ENCODE measurements at places on chromosomes 5 and 9.

- DNase-seq, result no peak
These were observed 356.1 kb downstream of the TMEM167A start for GRCh38 chr5:82721087-82721410.

- DNase-seq, result no peak
These were observed 206.0 kb downstream of the FBXO4 start for GRCh38 chr5:42131081-42131480.

DNA sequence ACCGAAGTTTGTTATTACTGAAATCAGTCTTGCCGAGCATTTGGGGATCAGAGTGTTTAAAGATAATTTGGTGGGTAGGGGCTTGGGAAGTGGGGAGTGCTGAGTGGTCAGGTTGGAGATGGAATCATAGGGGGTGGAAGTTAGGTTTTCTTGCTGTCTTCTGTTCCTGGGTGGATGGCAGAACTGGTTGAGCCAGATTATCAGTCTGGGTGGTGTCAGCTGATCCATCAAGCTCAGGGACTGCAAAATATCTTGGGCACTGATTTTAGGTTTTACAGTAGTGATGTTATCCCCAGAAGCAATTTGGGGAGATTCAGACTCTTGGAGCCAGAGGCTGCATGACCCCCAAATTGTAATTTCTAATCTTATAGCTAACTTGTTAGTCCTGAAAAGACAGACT, 5.4 kb upstream of the ANKRD31 start:
- DNase-seq, result no peak

DNA sequence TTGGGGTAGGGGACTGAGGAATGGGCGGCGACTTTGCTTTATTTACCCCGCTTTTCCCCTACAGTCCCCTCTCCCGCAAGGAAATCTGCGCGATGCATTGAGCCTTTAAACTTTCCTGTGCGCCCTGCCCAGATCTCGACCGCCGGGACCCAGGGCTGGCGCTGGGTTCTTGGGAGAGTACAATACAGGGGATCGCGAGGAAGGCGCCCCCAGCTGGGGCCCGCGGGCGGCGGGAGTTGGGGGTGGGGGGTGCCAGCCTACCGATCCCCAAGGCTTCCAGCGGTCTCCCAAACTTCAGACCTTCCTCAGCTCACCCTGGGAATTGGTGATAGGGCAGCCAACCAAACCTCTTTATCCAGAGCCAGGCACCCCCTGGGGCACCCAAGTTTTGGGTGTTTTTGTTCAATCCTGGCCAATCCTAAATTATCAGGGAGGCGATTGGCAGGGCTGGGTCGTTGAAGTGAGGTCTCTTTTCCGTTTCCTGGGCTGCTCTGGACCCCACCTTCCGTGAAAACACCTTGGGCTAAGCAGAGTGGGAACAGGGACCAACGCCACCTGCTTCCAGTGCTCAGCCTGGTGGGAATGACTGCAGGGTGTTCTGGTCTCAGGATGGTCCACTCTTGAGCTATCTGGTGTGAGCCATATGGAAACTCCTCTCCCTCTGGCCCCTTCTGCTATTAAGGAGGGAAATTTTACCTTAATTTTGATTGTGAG, 51.4 kb upstream of the DAB2IP start:
- DNase-seq, result no peak

DNA sequence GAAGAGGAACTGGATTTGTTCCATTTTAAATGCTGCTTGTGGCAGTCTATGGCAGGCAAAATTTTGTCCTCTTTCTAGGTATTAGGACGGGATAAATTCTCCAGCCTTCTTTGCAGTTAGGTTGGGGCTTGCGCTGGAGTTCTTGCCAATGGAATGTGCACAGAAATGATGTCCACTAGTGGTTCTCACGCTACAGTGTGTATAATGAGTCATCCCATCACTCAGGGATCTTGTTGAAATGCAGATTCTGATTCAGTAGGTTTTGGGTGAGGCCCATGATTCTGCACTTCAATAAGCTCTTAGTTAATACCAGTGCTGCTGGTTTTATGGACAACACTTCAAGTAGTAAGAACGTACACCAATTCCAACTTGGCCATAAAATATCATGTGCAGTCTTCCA, 317.6 kb upstream of the KLF4 start:
- DNase-seq, result no peak

DNA sequence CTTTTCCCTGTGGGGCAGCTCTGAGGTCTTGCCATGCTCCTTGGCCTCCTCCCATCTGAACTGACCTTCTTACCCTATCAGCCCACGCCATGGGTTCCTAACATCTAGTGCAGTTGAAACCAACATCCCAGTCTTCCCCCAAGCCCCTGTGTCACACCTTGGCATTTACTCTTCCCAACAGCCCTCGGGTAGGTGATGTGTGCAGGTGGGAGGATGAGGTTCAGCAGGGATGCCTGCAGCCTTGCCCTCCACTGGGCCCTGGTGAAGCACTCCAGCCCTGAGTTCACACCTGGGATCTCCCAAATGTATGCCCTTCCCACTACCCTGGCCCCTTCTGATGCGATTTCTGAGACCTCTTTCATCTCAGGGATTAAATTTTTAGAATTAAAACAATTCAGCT, 15.5 kb downstream of the IRX2 start:
- DNase-seq, result no peak

DNA sequence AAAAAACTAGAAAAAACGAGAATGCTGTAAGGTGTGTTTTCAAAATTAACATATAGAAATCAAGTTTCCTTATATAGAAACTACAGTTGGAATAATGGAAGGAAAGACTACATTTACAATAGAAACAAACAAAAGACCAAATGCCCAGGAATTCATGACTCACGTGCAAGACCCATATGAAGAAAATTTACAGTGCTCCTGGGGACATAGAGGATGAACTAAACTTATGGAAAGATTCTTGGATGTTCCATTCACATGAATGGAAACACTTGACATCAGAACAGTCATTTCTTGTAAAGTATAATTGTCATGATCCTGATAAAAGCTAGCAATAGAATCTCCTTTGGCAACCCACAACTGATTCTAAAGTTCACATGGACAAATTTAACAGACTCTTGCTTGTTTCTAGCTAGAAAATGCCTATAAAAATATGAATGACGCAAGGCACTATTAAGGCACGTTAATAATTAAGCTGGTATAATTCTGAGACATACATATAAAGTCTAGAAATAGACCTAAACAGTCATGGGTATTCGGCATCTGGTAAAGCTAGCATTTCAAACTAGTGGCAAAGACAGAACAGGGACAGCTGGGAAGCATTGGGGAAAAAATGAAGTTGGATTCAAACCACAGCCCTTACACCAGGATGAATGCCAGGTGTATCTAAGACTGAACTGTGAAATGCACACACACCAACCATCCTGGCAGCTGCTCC, 5.1 kb upstream of the ZFP62 start:
- no peak for DNase-seq

- DNase-seq, result no peak
These were observed 6.6 kb upstream of the CNOT6 start for GRCh38 chr5:180487556-180487955.

DNA sequence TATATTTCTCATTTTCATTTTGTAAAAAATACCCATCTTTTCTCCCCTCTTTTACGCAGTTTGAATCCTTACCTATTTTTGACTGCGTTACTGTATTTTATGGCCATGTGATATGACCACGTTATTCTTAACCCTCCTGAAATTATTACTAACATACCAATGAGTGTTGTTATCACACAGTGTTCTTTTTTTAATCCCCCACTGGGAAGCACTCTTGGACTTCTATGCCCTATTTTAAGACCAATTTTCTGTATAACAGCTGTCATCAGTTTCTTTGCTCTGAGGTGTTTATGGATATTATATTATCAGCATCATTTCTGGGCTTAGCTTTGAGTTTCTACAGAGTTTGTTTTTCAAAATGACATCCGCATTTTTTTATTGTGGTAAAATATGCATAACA, 71.1 kb downstream of the CFAP95 start:
- no peak for DNase-seq

DNA sequence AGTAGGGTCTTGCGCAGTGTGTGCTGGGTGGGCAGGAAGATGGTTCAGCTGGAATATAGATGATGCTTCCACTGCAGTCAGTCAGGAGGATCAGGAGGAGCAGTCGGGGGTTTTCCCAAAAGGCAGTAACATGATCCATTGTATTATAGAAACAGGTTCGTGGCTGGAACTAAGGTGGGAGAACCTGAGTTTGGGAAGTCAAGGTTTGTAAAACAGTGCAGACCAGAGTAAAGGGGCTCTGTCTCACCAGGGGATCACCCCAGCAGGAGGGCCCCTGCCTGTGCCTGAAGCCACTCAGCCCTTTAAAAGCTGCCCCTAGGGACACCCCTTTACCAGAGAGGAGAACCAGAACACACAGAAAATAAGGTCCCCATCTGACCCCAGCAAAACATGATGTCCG, 213.4 kb downstream of the AUH start:
- DNase-seq, result peak; percentile 40

GRCh38 chr9:31799953-31800609, 584.4 kb upstream of the ACO1 start:
- DNase-seq, result peak; percentile 57

DNA sequence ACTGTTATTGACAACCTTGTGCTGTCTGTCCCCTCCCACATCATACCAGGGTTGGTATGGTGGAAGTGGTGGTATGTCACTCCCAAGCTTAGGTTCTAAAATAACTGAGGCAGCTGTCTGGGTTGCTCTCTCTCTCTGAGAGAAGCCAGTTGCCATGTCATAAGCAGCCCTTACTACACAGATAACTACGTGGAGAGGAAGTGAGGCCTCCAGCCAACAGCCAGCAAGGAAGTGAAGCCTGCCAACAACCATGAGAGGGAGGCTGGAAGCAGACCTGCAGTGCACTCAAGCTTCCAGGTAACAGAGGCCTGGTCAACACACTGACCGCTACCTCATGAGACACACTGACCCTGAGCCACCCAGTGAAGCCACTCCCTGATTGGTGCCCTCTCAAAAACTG, 18.6 kb downstream of the CTNNAL1 start:
- peak; percentile 63 for DNase-seq

GRCh38 chr9:130444565-130445221, at the start of gene ASS1:
ASS1 (plus strand) TSS chr9:130444961; CDS start chr9:130452229, 7,268 bp downstream.
- peak; percentile 89 for DNase-seq

GRCh38 chr5:151327585-151327984, 19.8 kb downstream of the SLC36A2 start:
- DNase-seq, result no peak

DNA sequence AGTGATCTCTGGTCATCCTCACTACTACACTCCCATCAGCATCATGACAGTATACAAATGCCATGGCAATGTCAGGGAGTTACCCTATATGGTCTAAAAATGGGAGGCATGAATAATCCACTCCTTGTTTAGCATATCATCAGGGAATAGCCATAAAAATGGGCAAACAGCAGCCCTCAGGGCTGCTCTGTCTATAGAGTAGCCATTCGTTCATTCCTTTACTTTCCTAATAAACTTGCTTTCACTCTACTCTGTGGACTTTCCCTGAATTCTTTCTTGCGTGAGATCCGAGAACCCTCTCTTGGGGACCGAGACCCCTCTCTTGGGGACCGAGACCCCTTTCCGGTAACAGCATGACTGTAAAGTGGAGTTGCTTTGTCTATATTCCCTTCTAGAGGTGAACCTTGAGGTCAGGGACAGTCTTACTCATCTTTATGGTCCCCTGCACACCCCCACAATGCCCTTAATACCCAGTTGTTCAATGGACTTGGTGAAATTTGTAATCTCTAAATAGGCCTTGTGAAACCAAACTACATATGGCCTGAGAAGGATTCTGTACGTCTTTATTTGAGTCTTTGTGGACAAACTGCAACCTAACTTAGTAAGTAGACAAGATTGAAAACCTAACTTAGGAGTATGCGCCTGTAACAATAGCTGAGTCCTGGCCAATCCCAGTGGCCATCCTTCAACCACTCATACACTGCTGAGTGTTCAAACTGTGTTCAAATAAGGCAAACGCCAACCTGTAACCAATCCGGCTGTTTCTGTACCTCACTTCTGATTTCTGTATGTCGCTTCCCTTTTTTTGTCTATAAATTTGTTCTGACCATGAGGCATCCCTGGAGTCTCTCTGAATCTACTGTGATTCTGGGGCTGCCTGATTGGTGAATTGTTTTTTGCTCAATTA, 32.3 kb upstream of the UBTD2 start:
- no peak for DNase-seq

- no peak for DNase-seq
These were observed 2.0 kb downstream of the ANKHD1 start for GRCh38 chr5:140403613-140404012.

DNA sequence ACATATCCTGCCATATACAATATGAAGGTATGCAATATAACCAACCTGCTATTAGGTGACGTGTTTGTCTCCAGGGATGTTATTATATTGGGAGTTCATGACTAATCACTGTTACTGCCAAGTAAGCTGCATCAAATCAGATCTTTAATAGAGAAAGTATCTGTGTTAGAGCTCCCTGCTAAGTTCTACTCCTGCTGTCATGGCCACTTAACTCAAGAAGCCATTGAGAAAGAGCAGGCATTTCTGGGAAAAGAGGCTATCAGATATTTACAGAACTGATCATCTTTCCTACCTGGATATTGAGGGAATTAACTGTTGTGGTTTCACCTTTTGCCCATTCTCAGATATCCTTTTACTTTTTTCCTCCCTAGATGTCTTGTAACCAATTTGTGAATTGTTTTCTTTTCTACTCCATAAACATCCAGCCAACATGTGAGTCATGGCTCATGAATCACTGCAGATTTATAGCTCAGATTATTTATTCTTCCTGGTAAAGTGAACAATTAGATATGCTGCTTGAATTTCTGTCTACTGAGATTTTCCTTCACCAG, 634.8 kb upstream of the FAM174A start:
- no peak for DNase-seq

DNA sequence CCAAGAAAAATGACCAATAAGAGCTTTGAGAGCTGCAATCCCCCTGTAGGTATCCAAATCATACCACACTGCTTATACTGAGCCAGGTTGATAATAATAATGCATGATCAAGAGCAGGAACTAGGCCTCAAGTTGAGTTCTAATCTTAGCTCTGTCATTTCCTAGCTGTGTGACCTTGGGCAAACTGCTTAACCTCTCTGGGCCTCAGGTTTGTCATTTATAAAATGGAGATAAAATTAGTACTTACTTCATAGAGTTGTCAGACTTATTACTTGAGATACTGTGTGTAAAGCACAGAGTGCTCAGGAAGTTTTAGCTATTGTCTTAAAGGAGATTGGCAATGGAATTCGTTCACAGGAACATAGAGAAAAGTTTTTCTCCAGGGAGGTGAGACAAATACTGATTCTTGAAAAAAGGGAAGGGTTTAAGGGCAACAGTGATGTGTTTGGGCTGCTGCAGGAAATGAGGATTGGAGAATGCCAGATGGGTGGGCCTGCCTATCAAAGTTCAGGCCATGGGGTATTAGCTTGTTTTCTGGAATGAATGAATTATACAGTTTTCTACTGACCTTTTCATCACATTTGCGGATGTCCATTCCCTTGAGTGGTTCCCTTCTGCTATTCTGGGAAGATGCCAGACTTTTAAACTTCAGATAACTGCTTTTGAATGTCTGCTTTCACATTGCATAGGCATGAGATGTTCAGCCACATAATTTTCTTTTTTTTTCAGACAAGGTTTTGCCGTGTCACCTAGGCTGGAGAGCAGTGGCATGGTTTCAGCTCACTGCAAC, 10.2 kb upstream of the ATP6V0E1 start:
- no peak for DNase-seq

DNA sequence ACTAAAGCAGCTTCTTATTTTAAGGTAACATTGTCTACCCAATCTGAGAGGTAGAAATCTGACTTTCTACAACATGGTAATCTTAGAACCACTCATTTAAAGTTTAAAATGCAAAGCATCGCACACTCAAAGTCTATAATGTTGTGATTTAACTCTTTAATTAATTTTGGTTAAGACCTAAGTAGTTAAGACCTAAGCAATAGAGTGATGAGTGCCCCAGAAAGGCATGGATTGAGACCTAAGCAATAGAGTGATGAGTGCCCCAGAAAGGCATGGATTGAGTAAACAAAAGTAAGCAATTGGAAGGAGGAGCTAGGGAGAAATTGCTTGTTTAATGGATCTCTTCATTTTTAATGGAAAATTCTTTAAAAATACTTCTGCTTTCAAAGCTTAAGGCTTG, 86.8 kb downstream of the NLN start:
- no peak for DNase-seq
